ENCODE measurements at places on chromosomes 13 and 19.

DNA sequence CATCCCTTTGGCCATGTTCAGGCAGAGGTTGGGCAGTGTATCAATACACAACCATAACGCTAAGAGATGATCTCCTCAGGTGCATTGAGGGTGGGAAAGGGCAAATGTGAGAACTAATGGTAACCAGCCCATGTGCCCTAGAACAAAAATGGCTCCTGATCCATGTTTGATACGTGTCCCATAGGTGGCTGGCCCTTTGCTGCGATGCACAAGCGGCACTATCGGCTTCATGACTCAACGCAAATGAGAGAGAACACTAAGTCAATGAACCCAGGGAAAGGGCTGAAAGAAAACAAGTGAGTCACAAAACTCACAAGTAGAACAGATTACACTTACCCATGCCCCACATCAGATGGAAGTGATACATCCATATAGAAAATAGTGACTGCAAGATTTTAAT lies 201.7 kb downstream of the ABCC4 start:
- DNase-seq = peak; percentile 78

- peak; percentile 71 for DNase-seq
These were observed 443.9 kb downstream of the FGF9 start for GRCh38 chr13:22114630-22115311.

DNA sequence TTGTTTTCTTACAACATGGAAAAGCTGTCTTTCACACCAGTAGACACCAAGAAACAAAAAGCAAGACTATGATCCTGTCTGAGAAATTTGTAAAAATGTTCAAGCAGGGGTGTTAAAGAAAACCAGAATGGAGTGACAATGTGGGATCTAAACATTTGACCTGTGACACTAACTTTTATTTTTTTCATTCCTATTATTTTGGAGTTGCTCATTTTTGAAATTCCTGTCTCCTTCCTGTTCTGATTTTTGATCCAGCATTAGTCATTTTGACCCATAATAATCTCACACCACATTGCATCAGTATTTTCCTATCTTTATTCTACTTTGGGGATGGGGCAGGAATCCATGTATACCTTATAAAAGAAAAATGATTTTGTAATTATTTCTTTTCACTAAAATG lies 164.2 kb downstream of the DLEU7 start:
- no peak for DNase-seq

- DNase-seq = no peak
These were observed 246.9 kb upstream of the DACH1 start for GRCh38 chr13:72113931-72114330.

Data from stomach (tissue), 19 donors.